ENCODE measurements at places on chromosomes 2 and 18.
A peak's percentile ranks its signal among the peaks of the same experiment; 100 is the strongest.

DNA sequence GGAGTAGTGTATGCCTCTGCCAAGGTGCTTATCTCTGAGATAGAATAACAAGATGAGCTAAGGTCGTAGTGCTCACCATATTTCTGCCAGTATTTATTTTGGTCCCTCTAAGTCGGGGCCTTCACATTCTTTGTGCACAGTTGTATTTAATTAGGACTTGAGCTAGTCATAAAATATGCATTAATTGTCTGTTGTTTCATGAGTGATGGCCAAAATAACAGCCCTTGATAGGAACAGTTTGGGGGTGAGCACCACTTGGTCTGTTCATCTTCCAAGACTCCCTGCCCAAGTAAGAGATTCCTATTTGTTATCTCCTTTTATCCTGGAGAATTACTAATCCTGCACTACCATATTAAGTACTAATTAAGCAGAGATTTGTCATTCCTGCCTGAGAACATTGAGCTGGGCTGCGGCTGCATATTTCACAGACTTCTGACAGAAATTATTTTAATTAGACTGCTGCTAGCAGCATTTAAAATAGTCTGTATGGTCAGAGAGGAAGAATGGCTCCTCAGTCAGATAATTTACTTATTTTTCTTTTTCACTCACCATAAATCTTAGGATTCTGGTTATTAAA is 435.1 kb downstream of the MTX2 start:
- H3K4me1 ChIP-seq = no peaks in the 10 kb centered on the region
- DNase-seq = no peak
- no peak overlapping the region for H3K27ac ChIP-seq
- H3K4me3 ChIP-seq = no peak overlapping the region
- no peaks in the 10 kb centered on the region for H3K36me3 ChIP-seq

DNA sequence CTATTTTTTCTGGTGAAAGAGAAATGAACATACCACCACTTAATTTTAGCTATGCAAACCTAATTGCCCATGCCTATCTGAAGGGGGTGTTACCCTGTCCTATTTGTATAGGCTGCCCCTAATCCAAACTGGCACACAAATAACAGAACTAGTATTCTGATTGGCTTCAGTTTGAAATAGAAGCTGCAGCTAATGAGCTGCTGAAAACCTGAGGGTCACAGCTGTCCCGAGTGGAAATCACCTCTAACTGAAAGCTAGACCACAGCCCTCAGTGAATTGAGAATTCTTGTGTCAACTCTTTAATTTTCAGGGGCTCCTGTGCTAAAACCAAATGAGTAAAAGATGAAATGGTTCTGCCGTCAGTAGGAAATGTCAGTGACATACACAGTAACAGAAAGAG is 28.7 kb downstream of the CCDC141 start:
- DNase-seq = no peak
- no peak overlapping the region for H3K27ac ChIP-seq
- H3K36me3 ChIP-seq = peaks cover 13% of the 10 kb centered on the region

DNA sequence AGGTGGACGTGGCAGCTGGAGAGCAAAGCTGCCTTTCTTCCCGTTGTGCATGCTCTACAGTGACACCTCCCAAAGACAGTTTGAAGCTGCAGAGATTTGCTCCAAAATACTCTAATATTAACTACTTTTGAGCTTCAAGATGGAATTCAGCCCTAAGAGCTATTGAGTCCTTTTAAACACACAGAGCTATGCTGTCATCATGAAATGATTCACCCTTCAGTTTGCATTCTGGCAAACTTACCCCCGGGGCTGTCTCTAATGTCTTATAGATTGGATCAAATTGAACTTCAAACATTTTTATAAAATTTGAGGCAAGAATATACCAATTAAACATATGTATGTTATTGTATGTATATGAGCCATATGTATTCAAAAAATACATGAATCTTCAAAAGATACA is 110.7 kb upstream of the EFEMP1 start:
- no peak overlapping the region for H3K4me3 ChIP-seq
- H3K27ac ChIP-seq = no peak overlapping the region
- no peaks in the 10 kb centered on the region for H3K27me3 ChIP-seq
- no peaks in the 10 kb centered on the region for H3K4me1 ChIP-seq

- H3K36me3 ChIP-seq = peaks cover 2% of the 10 kb centered on the region
- DNase-seq = peak; percentile 81
- peaks cover 25% of the 10 kb centered on the region for H3K27me3 ChIP-seq
- peaks cover 17% of the 10 kb centered on the region for H3K4me1 ChIP-seq
Observed at GRCh38 chr18:9971313-9971920, 57.6 kb downstream of the VAPA start.

DNA sequence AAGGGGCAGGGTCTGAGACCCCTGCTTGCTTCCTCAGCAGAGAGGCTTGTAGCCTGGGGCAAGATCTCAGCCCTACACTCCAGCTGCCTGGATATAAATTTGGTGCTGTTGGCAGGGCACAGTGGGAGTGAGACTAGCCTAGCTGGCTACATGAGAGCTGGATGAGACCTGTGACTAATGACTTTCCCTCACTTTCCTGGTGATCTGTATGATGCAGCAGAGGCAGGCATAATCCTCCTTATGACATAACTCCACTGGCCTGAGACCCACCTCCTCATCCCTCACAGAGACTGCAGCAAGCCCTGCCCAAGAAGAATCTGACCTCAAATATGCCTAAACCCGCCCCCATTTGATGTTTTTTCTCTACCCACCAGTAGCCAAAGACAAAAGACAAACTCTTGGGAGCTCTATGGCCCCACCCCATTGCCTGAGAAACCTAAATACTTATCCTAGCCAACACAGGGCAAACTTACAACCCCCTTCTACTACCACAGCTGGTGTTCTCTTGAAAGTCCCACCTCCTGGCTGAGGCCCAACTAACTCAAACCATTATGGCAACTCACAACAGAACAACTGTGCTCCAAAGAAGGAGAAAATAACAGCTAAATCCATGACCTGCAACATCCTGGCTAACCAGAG is 102.7 kb downstream of the NR4A2 start:
- no peak overlapping the region for H3K4me3 ChIP-seq
- peaks cover 2% of the 10 kb centered on the region for H3K27me3 ChIP-seq
- no peak overlapping the region for H3K27ac ChIP-seq
- no peaks in the 10 kb centered on the region for H3K36me3 ChIP-seq
- no peak for DNase-seq

DNA sequence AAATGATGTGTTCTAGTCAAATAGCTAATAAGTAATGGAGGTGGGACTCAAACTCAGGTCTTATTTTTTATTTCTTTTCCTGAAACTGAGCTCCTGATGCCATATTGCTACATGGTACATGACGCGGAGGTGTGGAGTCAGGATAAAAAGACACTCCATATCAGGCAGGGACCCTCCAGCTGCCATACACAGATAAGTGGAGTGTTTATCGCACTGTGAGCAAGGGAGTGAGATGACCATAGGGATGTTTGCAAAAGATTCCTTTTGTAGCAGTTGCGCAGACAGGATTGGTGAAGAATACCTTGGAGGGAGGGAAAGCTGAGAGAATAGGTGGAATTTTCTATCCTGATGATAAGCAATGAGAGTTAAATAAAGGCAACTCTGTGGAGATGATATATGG is 657.2 kb downstream of the RNF144A start:
- peaks cover 43% of the 10 kb centered on the region for H3K36me3 ChIP-seq
- H3K27me3 ChIP-seq = no peaks in the 10 kb centered on the region
- DNase-seq = no peak
- H3K27ac ChIP-seq = no peak overlapping the region
- H3K4me1 ChIP-seq = peaks cover 32% of the 10 kb centered on the region
- no peak overlapping the region for H3K4me3 ChIP-seq

- H3K36me3 ChIP-seq = peaks cover 1% of the 10 kb centered on the region
- DNase-seq = peak; percentile 82
- peaks cover 59% of the 10 kb centered on the region for H3K27me3 ChIP-seq
- no peak overlapping the region for H3K27ac ChIP-seq
- peak overlapping the region; percentile 4 for H3K4me3 ChIP-seq
Observed at GRCh38 chr2:19474128-19474527, 115.7 kb upstream of the OSR1 start.

DNA sequence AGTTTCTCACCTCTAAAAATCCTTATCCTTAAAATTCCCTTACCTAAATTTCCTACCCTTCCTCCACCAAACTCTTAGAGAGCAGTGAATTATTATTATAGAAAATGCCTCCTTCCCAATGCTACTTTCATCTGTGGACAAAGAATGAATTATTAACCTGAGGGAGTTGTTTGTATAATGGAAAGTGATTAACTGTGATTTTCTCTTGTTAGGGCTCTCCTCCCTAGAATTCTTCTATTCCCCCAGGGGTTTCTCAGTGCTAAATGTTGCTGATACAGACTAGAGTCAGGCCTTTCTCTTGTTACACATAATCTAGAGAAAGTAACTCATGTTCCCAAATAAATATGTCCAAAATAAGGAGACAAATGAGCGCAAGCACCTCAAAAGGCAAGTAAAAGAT is 23.3 kb downstream of the EPB41L5 start:
- H3K27ac ChIP-seq = no peak overlapping the region
- no peaks in the 10 kb centered on the region for H3K36me3 ChIP-seq
- DNase-seq = no peak
- no peaks in the 10 kb centered on the region for H3K4me1 ChIP-seq
- H3K27me3 ChIP-seq = no peaks in the 10 kb centered on the region

DNA sequence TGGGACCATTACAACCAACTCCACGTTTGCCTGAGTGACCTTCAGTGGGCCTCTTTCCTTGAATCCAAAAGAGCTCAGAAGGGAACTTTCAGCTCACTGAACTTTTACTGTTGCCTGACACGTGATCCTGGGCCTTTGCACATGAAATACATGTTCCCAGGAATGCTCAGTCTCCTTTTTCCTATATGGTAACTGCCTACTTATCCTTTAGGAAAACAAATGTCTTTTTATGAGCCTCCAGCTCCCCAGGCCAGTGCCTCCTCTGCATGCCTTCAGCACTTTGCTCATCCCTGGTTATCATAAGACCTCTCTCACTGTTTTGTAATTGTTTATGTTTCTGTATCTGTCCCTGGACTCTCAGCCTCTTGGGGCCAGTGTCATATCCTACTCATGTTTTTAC is 5.1 kb downstream of the PLA2R1 start:
- peaks cover 29% of the 10 kb centered on the region for H3K27me3 ChIP-seq
- no peaks in the 10 kb centered on the region for H3K36me3 ChIP-seq
- no peak overlapping the region for H3K4me3 ChIP-seq
- no peak overlapping the region for H3K27ac ChIP-seq
- no peaks in the 10 kb centered on the region for H3K4me1 ChIP-seq

DNA sequence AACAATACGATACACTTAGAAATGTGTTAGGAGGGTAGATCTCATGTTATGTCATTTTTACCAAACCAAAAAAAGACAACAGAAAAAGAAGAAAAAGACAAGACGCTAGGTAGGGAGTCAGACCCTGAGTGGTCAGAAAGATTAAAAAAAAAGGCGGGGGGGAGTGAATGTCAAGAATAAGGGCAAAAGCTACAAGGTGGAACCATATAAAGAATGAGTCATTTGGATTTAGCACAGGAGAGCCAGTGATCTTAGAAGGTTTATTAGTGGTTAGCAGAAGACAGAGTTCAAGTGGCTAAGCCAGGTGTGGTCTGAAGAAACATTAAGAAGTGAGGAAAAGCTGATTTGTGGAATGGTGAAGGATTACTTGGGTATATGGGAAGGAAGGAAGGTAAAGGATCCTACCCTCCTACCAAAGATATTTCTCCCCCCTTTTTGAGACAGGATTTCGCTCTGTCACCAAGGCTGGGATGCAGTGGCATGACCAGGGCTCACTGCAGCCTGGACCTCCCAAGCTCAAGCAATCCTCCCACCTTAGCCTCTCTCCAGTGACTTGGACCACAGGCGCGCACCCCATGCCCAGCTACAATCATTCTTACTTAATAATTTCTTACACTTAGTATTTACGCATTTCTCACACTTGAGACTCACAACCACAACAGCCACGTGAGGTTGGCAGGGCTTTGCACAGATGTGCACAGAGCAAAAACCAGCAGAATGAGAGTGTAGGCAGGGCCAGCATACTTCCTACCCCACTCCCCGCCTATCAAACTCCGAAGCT is 2.6 kb downstream of the DSC2 start:
- no peaks in the 10 kb centered on the region for H3K36me3 ChIP-seq
- H3K4me1 ChIP-seq = no peaks in the 10 kb centered on the region
- H3K4me3 ChIP-seq = no peak overlapping the region
- no peak overlapping the region for H3K27ac ChIP-seq
- H3K27me3 ChIP-seq = peaks cover 31% of the 10 kb centered on the region

DNA sequence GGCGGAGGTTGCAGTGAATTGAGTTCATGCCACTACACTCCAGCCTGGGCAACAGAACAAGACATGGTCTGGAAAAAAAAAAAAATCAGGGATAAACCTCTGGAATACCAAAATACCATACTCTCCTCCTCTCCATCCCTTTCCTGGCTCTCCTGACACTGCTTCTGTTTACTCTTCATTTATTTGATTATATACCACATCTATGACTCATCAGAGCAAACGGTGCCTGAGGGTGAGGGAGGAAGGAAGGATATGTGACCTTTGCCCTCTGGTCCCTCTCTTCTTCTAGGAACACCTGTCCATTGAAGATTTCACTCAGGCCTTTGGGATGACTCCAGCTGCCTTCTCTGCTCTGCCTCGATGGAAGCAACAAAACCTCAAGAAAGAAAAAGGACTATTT is 30.0 kb downstream of the VIL1 start:
- H3K4me3 ChIP-seq = no peak overlapping the region
- no peak overlapping the region for H3K27ac ChIP-seq
- H3K4me1 ChIP-seq = peaks cover 5% of the 10 kb centered on the region
- H3K36me3 ChIP-seq = peaks cover 26% of the 10 kb centered on the region

Data from activated CD8-positive, alpha-beta T cell treated with anti-CD3 and anti-CD28 coated beads, Interleukin-2, amount 10 ng/mL, durations not matched to agents 7 days and 5 days (primary cell).